Activated gamma-delta T cell treated with Interleukin-2 at 50 U/mL for 16 hours (primary cell): ENCODE measurements at places on chromosomes 4 and X.

DNA sequence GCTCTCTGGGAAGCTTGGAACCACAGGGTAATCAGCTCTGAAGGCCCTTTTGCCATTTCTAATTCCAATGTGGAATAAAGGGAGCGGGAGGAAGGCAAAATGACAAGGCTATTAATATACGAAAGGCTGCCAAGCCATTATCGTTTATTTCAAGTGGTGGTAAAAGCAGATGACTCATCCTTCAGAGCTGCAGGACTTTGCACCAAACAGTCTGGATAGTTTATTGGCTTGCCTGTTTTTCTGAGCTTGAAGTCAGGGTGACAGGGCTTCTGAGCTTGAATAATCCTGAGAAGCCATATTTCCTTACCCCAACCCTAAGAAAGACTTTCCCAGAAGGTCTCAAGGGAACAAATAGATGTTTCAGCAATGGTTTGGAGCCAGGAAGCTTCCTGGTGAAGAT, 7.7 kb upstream of the GABRE start:
- DNase-seq, result no peak

GRCh38 chr4:23455456-23456158, 434.2 kb downstream of the PPARGC1A start:
- DNase-seq, result no peak

DNA sequence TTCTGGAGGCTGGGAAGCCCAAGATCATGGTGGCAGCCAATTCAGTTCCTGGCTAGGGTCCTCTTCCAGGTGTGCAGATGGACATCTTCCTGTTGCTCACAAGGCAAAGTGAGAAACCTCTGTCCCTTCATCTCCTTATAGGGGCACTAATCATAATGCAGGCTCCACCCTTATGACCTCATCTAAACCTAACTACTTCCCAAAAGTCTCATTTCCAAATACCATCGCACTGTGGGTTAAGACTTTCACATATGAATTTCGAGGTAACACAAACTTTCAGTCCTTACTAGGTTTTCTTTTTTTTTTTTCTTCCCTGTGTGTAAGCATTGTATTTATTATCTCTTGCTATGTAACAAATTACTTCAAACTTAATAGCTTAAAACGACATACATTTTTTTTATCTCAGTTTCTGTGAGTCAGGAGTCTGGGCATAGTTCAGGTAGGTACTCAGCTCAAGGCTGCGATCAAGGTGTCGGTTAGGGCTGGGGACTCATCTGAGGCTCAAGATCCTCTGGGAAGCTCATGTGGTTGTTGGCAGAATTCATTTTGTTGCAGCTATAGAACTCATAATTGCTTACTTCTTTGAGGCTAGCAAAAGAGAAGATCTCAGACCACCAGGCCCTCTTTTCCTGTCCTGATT, 204.7 kb upstream of the STK26 start:
- no peak for DNase-seq

- no peak for DNase-seq
Measured at GRCh38 chr4:1474126-1475090, 68.2 kb upstream of the NKX1-1 start.

DNA sequence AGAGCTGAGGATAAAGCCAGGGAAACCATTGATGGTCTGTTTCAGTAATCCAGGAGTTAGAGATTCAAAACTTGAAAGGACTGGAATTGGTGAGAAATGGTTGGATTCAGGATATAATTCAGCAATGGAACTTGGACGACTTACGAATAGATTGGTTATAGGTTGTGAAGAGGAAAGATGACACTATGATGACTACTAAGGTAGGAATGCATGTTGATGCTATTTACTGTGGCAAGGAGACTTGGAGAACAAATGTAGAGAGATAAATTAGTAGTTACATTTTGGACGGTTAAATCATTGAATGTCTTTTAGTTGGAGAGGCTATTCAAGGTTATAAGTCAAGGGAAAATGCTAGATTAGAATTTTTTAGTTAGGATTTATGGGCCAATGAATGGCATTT, 365.4 kb upstream of the TECRL start:
- no peak for DNase-seq

DNA sequence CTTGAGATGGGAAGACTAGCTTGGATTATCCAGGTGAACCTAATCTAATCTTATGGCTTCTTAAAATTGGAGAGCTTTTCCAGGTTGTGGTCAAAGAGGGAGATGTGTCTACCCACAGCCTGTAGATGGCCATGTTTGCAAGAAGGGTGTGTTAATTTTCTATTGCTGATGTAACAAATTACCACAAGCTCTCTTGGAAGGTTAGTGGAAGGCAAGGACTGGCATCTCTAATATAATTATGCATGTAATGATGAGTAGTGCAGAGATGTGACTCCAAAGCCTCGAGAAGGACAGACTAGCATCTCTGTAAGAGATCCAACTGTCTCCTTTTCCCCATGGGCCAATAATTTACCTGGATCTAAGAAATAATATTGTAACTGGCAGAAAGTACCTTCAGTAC, 3.2 kb upstream of the ADH1B start:
- DNase-seq, result no peak

- DNase-seq, result no peak
Measured at GRCh38 chr4:123536225-123536624, 139.6 kb downstream of the SPRY1 start.

DNA sequence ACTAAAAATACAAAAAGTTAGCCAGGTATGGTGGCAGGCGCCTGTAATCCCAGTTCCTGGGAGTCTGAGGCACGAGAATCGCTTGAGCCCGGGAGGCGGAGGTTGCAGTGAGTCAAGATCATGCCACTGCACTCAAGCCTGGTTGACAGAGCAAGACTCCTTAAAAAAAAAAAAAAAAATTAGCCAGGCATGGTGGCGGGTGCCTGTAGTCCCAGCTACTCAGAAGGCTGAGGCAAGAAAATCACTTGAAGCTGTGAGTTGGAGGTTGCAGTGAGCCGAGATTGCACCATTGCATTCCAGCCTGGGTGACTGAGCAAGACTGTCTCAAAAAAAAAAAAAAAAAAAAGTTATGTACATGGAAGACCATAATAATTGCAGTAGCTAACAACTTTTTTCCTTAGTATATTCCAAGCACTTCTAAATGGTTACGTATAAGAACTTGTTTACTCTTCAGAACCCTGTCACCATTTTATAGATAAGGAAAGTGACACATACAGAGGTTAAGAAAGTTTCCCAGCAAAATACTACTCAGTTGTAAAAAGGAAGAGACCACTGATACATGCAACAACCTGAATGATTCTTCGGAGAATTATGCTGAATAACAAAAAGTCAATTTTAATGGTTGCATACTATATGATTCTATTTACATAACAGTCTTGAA, 24.5 kb downstream of the RUFY3 start:
- DNase-seq, result no peak

DNA sequence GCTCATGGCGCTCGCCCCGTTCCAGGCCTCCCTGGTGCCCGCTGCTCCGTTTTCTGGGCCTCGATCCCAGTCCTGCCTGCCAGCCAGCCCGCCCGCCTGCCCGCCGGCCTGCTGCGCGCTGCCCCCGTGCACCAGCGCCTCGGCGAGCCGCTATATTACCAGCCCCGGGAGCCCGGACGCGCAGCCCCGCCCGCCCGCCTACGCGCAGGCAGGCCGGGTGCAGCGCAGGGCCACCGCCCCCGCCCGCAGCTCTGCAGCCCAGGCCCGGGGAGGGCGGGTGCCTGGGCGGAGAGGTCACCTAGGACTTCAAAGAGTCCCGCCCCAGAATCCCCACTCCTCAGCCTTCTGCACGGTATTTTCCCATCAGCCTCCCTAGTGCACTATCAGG, at the start of gene MAOB:
Gene MAOB (minus strand): TSS at position 157 of the 388 bp plus-strand sequence. CDS start 151 bp downstream, at position 6.
- DNase-seq, result no peak

GRCh38 chr4:146511381-146511780, 10.4 kb downstream of the SLC10A7 start:
- DNase-seq, result no peak

GRCh38 chrX:40377684-40378083, 203.1 kb upstream of the ATP6AP2 start:
- DNase-seq, result no peak

GRCh38 chr4:150769248-150769647, 187.3 kb downstream of the MAB21L2 start:
- no peak for DNase-seq

DNA sequence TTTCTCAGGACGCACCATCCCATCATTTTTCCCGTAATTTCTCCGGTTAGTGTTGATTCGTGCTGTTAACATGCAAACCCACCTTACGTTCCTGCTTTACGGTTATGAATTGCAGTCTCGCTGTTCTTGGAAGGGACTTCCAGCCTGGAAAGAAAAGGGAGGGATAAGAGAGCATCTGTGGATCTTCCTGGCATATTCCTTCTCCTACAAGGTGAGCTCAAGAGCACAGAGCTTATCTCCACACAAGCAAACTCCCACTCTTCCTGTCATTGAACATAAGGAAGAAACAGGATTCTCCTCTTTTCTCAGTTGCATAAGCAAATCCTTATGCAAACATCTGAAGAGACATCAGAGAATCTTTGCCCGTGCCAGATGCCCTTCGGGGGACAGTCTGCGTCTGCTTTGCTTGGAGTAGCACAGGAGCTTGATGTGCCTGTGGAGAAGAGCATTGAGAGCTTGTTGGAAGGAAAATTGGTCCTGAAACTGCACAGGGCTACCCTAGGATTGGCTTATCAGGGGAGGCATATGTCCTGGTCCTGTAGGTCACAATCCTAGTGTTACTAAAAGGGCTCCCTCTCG, 127.0 kb downstream of the ASMT start:
- DNase-seq, result no peak

DNA sequence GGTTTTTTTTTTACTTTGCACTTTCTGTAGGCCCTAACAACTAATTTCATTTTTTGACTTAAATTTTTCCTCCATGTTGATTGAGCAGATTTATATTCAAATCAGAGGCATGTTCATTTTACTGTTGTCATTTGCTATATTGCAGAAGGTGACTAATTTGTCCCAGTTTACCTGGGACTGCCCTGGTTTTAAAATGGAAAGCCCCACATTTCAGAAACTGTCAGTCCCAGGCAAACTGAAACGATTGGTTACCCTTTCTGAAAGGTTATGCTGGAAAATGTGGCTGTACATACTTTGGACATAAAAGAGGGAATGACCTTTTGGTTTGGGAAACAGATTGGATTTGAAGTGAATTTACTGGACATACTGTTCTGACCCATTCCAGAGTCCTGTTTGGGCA, 160.0 kb downstream of the SPCS3 start:
- no peak for DNase-seq

DNA sequence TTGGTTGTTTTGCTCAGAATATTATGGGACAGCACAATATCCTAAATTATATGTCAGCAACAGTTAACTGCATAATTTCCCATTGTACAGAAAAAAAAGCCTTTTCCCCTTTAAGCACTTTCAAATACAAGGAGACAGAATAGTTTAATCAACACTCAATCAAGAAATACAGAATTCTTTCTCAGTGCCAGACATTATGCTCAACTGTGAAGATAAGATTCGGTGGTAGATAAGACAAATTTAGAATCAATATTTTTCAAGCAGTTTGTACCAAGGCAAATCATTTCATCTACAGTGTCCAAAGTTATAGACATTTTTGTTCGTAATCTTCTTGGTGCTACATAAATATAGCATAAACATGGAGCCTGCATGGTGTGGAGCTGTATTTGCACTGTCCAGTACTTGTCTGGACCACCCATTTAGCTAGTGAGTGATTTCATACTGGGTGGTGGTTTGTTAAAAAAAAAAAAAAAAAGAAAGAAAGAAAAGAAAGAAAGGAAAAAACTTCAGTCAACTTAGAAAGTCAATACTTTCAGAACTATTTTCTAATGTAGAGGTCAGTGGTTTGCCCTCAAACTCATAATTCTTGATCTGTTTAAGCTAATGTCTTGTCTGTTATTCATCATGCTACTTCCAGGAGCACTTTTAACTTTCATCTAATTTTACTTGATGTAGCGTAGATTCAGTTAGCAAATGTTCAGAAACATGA, 522.9 kb downstream of the FAT4 start:
- DNase-seq, result no peak
